ENCODE measurements at places on chromosomes 1 and 21.

GRCh38 chr1:51567653-51568052 lies 48.6 kb upstream of the EPS15 start:
- DNase-seq, result no peak

DNA sequence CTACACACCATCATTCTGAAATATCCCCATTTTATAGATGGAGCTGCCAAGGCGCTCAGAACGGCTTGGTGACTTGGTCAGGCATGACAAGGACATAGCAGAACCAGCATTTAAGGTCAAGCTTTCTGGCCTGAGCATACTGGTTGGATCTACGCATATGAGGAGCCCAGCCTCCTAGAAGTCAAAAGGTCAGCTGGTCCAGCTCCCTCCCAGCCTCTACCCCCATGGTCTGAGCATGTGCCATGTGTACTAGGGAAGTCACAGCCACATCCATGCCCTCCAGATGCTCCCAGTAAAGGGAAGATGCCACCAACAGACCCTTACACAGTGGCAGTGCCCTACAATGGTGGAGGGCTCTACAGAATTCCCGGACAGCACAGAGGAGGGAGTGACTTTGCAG lies 96.7 kb downstream of the EPHB2 start:
- DNase-seq, result no peak

- no peak for DNase-seq
These were observed 35.0 kb downstream of the ATP8B2 start for GRCh38 chr1:154360288-154360687.

GRCh38 chr1:94846308-94846707 lies 26.2 kb downstream of the SLC44A3 start:
- DNase-seq, result no peak

DNA sequence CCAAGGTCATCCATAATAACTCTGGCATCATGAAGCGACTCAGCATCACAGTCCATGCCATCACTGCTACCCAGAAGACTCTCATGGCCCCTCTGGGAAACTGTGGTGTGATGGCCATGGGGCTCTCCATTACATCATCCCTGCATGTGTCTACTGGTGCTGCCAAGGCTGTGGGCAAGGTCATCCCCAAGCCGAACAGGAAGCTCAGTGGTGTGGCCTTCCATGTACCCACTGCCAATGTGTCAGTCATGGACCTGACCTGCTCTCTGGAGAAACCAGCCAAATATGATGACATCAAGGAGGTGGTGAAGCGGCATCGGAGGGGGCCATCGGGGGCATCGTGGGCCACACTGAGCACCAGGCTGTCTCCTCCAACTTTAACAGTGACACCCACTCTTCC lies 65.1 kb upstream of the ARHGAP29 start:
- DNase-seq, result no peak

DNA sequence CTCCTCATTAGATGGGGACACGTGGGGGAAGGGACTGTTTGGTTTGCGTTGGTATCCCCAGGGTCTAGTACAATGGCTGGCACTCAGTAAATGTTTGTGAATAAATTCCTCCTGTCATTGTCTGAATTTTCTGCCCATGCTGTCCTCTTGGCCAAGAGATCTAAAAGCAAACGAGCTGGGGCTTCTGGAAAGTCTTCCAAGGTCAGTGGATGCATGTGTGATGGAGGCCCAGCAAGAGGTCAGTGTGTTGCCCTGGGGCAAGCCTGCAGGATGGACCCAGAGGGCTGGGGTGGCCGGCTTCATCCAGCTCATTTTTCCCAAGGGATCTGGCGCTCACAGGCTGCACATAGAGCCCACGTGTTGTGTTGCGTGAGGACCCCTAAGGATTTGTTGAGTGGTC lies 30.0 kb upstream of the JUN start:
- DNase-seq, result no peak

DNA sequence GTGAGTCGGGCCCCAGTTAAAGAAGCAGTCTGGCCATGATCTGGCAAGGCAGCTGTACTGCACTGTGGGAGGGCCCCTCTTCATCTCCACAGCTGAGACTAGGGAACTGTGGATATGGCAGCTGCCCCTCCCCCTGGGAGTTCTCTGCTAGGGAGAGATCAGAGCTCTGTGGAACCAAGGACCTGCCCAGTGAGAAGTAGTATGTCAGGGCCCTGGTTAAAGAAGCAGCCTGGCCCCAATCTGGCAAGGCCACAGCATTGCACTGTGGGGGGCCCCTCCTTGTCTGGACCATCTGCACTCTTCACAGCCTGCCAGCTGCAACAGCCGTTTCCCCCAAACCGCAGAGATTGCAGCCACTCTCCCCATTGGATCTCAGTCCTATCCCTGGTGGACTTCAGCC lies 208.5 kb downstream of the DNAH14 start:
- DNase-seq, result no peak

GRCh38 chr1:16605532-16606505 lies 7.5 kb downstream of the NBPF1 start:
- DNase-seq, result no peak

Data from H54 (cell line).